ENCODE measurements at places on chromosomes 1 and 21.
A peak's percentile ranks its signal among the peaks of the same experiment; 100 is the strongest.

- no peak for DNase-seq
Observed at GRCh38 chr1:156308078-156308477, 9.0 kb upstream of the VHLL start.

DNA sequence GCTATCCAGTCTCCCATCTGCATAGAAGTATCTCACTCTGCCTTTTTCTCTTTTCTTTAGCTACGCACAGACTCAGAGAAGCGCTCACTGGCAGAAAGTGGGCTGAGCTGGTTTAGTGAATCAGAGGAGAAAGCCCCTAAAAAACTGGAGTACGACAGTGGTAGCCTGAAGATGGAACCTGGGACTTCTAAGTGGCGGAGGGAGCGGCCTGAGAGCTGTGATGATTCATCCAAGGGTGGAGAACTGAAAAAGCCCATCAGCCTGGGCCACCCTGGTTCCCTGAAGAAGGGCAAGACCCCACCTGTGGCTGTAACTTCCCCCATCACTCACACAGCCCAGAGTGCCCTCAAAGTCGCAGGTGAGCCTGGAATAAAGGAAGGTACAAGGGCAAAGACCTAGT, 48.0 kb upstream of the IPO9 start:
- no peak for DNase-seq

DNA sequence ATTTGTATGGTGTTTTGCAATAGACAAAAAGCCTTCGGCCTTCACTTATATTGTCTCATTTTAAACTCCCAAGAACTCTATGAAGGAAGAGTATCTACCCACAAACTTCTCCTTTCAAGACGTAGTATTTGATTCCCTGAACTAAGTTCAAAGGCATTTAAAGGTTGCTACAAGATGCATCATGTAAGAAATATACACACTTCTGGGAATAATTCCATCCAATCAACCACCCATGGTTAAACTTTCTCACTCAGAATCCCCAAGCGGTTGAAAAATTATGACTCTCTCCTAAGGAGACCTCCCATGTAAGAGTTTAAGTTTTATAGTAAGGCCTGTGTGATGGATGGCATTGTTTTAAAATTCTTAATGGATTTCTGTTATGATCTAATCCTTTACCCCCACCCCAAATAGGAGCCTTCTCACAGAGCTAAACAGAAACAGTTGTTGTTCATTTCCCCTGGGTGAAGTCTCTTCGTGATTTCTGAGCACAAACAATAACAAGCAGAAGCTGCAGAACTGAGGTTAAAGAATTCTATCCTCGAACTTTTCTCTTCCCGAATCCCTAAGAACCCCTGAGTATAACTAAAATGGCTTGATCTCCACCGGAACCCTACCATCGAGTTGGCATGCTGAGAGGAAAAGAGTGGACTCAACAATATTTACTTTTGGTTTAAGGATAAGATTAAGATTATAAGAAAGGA, 185.0 kb downstream of the TGFBR3 start:
- peak; percentile 96 for DNase-seq

DNA sequence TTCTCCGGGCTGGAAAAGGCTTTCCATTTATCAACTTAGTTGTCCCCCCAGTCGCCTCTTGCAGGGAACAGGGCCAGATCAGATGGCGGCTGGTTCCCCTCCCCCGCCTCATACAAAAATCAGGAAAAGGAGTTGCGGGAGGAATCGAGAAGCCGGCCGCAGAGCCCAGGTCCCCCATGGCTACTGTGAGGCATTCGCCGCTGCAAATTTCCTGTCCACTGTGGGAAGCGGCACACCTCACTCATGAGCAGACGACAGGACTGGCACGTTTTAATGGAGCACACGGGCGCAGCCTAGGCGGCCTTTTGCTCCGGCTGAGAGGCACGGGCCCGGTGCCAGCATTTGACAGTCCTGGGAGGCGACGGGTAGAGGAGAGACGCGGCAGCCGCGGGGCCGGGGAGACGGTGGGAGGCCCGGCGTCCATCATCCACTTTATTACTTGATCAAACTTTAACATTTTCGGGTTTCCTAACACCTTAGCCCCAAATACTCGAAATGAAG, 1.1 kb downstream of the GNG4 start:
- DNase-seq = no peak

GRCh38 chr1:218431476-218431875, 86.3 kb downstream of the TGFB2 start:
- DNase-seq = no peak

DNA sequence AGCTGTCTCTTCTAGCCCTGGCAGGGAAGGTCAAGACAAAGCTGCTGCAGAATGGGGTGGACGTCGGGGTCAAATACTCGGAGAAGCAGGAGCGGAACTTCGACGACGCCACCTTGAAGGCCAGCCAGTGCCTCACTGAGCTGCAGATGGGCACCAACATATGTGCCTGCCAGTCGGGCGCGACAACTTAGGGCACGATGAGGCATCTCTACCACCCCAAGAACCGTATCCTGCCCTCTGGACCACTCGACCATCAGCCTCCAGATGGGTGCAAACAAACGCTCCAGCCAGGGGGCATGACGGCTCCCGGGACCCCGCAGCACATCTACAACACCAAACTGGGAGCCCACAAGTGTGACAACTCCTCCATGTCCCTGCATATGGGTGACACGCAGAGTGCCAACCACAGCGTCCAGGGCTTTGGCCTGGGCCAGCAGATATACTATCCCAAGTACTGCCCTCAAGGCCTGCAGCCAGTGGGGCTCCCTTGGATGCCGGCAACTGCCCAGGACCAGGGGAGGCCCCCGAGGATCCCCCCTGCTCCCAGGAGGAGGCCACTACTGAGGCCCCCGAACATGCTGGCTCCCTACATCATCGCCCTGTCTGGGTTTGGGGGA, 42.5 kb upstream of the POGK start:
- no peak for DNase-seq

GRCh38 chr1:209390764-209391163, 192.8 kb upstream of the CAMK1G start:
- no peak for DNase-seq

DNA sequence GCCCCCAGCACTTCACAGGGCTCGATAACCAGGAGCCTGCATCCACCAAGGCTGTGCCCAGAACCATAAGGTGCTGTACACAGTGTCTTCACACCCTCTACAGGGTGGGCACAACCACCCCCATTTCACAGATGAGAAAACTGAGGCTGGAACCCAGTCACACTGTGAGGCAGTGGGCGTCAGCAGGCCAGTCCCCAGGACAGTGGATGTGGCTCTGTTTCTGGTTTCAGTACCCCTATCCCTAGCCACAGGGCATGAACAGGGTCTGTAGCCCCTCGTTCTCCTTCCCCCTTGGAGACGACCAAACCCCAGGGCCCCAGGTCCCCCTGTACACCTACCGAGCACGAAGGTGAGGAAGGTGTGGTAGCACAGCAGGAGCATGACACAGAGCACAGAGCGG, 27.6 kb downstream of the TTC39A start:
- no peak for DNase-seq

DNA sequence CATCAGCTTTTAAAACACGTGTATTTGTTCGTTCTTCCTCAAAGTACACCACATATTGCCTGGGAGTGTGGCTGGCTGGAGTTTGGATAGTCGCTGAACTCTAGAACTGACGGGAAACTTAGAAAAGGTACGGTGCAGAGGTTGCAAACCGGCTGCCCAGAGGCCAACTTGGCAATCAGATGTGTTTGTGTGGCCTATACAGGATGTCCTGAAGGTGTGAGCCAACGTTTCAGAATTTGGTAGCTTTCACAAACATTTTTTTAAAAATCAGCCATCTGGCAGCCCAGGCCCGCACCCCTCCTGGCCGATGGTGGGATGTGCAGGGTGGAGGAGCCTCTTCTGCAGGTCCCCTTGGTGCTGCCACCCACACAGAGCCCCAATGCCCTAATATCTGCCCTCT, 73.6 kb upstream of the SLC25A33 start:
- DNase-seq = no peak

DNA sequence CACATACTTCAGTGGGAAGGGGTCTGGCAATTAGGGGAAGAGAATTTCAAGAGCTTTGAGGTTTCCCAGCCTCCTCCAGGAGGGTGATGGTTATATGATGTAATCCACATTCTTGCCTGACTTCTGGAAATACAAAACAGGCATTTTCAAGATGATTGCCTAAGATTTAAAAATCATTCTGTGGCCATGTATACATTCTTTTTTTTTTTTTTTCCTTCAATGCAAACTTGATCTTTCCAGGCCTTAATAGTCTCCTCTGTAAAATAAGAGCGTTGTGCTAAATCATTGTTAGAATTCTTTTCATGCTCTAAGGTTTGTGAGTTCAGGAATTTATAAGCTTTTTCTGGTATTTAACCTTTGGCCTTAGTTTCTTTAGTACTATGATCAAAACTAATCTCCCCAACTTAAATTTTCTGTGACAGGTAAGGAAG, 192.3 kb upstream of the HMCN1 start:
- peak; percentile 91 for DNase-seq

DNA sequence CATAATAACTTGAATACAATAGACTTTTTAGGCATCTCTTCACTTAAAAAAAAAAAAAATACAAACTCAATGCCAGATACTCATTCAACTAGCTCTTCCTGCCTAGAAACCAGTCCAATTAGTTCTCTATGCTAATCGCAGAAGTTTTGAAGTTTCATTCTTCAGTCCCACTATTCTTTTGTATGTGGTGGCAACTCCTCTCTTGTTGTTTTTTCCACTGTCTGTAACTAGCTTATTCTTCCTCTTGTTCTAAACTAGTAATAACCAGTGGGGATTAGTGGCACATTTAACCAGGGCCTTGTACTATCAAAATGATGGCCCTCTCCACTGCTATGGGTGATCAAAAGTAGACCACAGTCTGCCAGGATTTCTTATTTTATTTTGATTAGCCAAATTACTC, 52.5 kb downstream of the SELENOF start:
- no peak for DNase-seq

GRCh38 chr1:58190267-58190988, 356.1 kb downstream of the OMA1 start:
- no peak for DNase-seq

DNA sequence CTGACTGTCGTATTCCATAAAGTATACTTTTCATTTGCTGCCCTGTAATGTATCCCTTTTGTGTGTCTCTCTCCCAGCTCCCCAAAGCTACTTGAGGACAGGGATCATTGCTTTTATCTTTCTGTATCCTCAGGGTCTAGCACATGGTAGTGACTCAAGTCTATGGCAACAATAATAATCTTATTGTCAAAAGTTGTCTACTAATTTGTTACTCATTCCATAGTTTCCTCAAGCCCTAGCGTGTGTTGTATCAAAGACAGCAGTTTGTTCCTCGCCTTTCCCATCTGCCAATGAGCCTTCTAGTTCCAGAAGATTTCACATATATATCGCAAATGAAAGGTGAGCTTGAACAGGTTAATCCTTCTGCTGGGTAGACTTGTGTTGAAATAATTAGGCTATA, 9.8 kb upstream of the SLC30A1 start:
- DNase-seq = no peak

- DNase-seq = no peak
Observed at GRCh38 chr1:29986986-29987385, 736.4 kb downstream of the MATN1 start.

DNA sequence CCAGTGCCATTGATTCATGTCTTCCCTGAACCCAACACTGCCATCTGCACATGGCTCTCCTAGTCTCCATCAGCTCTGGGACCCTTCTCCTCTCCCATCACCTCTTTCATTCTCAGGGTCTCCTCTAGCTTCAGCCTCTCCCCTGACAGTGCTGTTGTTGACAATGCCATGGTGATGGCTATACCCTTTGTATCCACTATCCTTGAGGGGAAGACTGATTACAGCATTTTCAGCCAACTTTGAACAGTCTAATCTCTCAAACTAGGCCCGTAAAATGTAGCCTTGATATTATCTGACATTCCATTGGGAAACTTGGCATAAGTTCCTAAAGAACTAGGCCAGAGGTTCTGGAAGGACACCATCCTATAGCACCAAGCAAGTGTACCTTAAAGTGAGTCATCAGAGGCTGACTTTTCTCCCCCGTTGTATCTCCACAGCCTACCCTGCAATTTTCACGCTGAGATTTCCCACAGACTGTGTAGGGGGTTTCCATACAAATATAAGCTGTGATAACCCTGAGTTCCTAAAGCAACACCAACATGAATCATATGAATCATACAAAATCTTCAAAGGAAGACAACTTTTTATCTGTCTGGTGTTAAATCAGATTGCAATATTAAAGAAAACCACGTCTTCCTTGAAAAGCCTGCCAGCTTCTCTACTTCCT, 5.8 kb downstream of the HAO2 start:
- DNase-seq = peak; percentile 5
